AML-193 (cell line): ENCODE measurements at places on chromosomes 6 and 20.
A peak's percentile ranks its signal among the peaks of the same experiment; 100 is the strongest.

DNA sequence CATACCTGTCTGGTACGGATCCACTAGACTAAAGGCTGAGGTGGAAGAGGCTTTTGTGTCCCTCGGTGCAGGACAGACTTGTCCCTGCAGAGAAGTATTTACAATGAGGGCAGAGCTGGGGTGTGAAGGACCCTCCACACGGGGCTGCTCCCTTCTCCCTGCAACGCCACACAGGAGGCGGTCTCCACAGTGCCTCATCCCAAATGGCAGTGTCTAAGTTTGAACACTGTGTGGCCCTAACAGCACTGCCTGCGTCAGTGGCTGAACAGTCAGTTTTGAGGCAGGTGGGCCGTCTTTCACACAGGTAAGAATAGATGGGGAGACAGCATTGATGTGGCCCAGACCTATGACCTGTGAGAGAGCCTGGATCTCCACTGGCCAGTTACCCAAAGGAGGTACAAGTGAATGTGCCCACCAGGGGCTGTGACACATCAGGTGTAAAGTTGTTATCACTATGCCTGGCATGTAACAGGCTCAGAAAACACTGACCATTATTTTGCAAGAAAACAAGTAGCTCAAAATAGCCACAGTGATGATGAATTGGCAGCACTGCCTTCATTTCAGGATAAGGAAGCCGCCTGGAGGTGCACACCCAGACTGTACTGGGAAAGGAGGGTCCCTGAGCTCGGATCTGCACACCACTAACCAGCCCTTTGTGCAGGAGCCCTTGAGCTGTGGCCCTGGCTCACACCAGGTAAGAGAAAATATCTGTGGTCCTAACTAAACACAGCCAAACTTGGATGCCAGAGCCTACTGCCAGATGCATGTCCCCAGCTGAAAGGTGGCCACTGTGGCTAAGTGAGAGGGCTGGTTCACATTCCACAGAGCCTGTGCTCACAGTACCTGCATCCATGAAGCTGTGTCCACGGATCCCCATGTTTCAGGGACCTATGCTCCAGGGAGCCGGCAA lies 246.7 kb downstream of the DLL1 start:
- no peak for DNase-seq

DNA sequence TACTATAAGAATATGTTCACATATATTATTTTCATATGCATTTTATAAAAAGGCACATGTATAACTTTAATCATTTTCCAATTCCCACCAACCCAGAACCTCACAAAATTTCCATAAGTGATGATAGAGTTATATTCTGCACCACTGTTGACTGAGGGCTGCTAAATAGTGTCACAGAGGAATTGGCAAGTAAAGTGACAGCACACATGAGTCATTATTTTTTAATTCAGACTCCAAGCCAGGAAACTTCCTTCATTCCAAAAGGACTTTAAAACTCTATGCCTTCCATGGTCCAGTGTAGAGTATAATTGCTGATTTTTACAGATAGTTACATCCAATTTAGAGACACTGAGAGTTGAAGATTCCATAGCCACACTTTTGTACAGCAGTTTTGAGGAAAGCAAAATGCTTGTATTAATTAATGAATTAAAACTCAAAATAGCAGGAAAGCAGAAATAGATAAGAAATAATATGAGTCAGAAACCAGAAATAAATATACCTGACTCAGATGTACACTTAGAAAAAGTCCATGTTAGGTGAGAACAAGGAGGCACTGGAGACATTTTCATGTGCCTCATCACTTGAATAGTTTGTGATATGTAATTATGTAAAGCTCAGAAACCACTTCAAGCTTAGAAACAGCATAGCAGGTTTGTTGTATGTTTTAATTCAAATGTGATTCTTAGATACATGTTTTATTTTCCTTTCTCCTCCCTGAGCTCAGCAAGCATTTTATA lies 425.2 kb upstream of the OPRM1 start:
- DNase-seq, result no peak

DNA sequence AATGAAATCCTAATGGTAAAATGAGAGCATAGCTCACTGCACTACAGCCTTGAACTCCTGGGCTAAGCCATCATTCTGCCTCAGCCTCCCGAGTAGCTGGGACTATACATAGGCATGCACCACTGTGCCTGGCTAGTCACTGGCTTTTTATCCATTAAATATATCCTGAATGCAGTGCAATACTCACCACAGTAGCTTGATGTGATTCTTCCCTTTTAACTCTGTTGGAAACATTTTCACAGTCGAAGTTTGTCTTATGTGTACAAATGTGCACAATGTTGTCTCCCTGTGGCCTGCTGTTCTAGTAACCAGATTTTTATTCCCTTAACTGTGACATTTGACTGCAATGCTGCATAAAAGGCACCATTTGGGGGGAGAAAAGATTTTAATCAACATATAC lies 56.7 kb downstream of the TRMT6 start:
- no peak for DNase-seq

DNA sequence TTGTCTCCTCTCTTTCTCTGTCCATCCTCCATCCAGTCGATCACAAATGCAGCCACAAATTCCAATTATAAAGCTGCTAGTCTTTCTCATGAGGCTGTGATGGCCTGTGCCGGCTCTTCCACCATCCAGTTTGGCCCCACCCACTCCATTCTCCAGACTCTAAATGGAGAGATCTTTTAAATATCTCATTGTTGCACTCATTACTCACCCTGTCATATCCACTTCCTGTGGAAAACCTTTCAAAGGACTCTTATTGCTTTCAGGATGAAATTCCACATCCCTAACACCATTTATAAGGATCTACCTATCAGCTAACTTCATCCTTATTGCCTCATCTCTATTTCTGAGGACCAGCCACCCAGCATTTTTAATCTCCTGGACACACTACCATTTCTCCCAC lies 70.6 kb downstream of the NRN1 start:
- DNase-seq, result no peak

DNA sequence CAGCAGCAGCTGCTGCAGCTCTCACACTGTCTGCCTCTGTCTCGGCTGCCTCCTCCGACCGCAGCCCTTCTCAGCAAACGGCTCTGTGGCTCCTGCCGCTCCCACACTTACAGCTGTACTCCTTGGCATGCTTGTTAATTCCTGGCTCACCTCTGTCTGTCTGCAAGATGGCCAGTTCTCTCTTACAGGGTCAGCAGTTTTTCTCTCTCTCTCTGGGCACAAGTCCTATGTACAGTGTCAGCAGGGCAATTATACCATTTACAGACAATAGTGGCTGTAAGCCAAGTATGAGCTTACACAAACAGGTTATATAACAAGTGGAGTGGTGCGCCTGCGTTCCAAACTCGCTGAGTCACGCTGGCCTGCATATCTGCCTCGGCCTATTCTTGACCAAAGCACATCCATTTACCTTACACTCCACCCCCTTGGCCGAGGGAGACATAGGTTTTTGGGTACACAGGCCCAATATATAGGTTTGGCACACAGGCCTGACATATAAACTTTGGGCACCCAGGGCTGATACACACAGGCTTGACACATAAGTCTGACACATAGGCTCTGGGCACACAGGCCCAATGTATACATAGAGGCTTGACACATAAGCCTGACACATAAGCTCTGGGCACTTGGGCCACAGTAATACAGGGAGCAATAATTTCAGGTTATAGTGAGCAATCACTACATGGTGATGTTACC lies 4.4 kb downstream of the ZKSCAN3 start:
- DNase-seq, result no peak

GRCh38 chr20:6114696-6115095 lies 8.1 kb downstream of the FERMT1 start:
- DNase-seq, result no peak

DNA sequence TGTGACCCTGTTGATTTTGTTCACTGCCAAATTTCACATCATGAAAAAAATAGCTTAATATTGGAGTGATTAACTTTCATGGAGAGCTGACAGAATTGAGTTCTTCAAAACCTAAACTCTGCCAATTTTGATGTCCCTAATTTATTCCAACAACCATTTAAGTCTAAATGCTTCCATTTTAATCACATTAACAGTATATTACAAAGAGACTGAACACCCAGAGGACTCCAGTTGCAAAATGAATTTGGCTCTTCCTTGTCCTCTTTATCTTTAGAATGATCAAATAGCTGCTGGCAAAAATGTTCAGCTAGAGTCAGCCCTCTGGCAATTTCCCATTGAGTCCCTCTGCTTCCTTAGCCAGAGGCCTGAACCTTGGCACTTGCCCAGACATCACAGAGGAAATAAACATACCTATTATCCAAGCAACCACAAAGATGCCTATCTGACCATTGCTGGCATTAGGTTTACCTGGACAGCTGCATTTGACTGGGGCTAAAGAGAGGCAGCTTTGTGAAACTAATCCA lies 299.0 kb upstream of the STXBP5 start:
- peak; percentile 23 for DNase-seq
